ENCODE measurements at places on chromosomes 13 and 19. TPM values are rescaled to one million over a fixed set of nuclear protein-coding genes. Genes with fewer than 3 reads are reported as not detected.
A peak's percentile ranks its signal among the peaks of the same experiment; 100 is the strongest.

DNA sequence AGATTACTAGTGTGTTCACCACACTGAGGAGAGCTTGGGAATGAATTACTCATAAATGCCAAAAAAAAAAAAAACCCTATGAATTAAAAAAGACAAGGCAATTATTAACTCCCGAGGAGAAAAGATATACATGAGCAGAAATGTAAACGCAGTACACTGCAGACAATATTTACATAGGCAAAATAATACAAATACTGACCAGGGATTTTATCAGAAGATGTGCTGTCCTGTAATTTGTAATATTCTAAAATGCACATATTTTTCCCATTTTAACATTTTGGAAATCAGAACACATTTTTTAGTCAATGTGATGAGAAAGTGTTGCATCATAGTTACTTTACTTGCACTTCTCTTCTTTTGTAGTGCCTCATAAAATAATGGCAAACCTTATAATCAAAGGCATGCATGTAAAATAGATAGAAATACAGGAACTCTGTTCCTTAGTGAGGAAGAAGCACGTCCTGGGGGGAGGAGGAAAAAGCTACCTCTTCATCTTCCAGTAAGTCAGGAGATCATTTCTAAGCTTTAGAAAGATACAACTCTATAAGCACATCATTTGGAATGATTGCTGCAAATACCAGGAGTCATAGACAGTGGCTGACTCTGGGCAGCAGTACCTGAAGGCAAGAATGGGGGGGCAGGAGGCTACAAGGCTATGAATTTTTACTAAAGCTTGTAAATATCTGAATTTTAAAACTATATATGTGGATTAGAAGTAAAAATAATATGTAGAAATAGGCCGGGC lies 46.3 kb upstream of the KATNAL1 start:
- H3K27ac ChIP-seq = peak overlapping the region; percentile 48
- no peaks in the 10 kb centered on the region for H3K27me3 ChIP-seq
- H3K4me1 ChIP-seq = peaks cover 31% of the 10 kb centered on the region
- no peak overlapping the region for H3K4me3 ChIP-seq
- peaks cover 24% of the 10 kb centered on the region for H3K36me3 ChIP-seq

DNA sequence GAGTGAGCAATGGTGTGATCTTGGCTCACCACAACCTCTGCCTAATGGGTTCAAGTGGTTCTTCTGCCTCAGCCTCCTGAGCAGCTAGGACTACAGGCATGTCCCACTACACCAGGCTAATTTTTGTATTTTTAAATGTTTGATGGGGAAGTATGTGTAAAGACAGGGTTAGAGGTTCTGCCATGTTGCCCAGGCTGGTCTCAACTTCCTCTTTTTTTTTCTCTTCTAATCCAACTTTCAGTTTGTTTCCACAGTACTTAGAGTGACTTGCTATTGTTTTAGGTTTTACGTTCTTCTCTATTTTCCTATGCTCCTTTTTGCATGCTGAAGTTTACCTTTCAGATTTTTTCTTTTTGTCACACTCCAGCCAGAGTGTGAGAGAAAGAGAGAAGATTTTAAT lies 1433.0 kb downstream of the UQCRFS1 start:
- DNase-seq = no peak
- no peak overlapping the region for H3K4me3 ChIP-seq
- no peaks in the 10 kb centered on the region for H3K4me1 ChIP-seq
- H3K27me3 ChIP-seq = no peaks in the 10 kb centered on the region
- no peak overlapping the region for H3K27ac ChIP-seq

- H3K36me3 ChIP-seq = no peaks in the 10 kb centered on the region
- H3K4me1 ChIP-seq = peaks cover 5% of the 10 kb centered on the region
- no peaks in the 10 kb centered on the region for H3K27me3 ChIP-seq
- H3K4me3 ChIP-seq = no peak overlapping the region
Measured at GRCh38 chr19:28521614-28522544, 691.1 kb downstream of the UQCRFS1 start.

- DNase-seq = no peak
- no peak overlapping the region for H3K4me3 ChIP-seq
- peaks cover 8% of the 10 kb centered on the region for H3K27me3 ChIP-seq
- no peaks in the 10 kb centered on the region for H3K36me3 ChIP-seq
- H3K27ac ChIP-seq = no peak overlapping the region
Measured at GRCh38 chr13:21684576-21684975, 13.7 kb downstream of the FGF9 start.

DNA sequence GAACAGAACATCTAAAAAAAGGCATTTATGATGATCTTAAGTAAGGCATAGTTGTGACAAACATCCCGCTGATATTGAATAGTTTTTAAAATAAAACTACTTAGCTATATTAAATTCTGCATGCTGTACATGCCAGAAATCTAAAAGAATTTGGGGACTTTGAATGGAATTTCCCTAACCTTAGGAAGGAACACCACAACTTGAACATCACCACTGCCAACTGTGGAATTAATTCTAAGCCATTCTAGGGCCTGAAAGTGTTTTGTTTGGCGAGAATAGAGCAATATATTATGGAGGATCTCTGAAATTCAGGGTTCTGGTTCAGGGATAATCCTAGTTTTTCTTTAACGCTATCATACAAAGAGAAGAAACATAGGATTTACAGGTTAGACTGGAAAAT lies 17.8 kb upstream of the LATS2 start:
- H3K27ac ChIP-seq = no peak overlapping the region
- H3K27me3 ChIP-seq = peaks cover 4% of the 10 kb centered on the region
- H3K36me3 ChIP-seq = no peaks in the 10 kb centered on the region
- peaks cover 2% of the 10 kb centered on the region for H3K4me1 ChIP-seq
- H3K4me3 ChIP-seq = no peak overlapping the region

- peaks cover 4% of the 10 kb centered on the region for H3K4me1 ChIP-seq
- no peak overlapping the region for H3K4me3 ChIP-seq
- no peaks in the 10 kb centered on the region for H3K27me3 ChIP-seq
- H3K27ac ChIP-seq = no peak overlapping the region
Measured at GRCh38 chr13:45411631-45412030, 6.5 kb downstream of the SLC25A30 start.

- H3K4me1 ChIP-seq = peaks cover 16% of the 10 kb centered on the region
- peak within 1 kb of the TSS; percentile 100 for H3K4me3 ChIP-seq
- no peaks in the 10 kb centered on the region for H3K27me3 ChIP-seq
- DNase-seq = peak; percentile 95
- no peaks in the 10 kb centered on the region for H3K36me3 ChIP-seq
- H3K27ac ChIP-seq = peak within 1 kb of the TSS; percentile 88
Measured at GRCh38 chr13:41310963-41311405, at the start of gene NAA16. NAA16 (plus strand) TSS chr13:41311267; CDS start chr13:41311529, 262 bp downstream.

GRCh38 chr19:47819858-47820257 lies 1.9 kb upstream of the CRX start:
- DNase-seq = no peak
- no peak overlapping the region for H3K4me3 ChIP-seq

- no peak overlapping the region for H3K4me3 ChIP-seq
- H3K27me3 ChIP-seq = no peaks in the 10 kb centered on the region
- no peak for DNase-seq
- H3K27ac ChIP-seq = no peak overlapping the region
- H3K4me1 ChIP-seq = no peaks in the 10 kb centered on the region
- no peaks in the 10 kb centered on the region for H3K36me3 ChIP-seq
Measured at GRCh38 chr13:36000028-36000427, 131.2 kb downstream of the DCLK1 start.

GRCh38 chr19:51296336-51297093 lies 14.9 kb upstream of the IGLON5 start:
- H3K4me3 ChIP-seq = no peak overlapping the region
- no peaks in the 10 kb centered on the region for H3K36me3 ChIP-seq
- H3K27me3 ChIP-seq = no peaks in the 10 kb centered on the region
- no peaks in the 10 kb centered on the region for H3K4me1 ChIP-seq
- no peak overlapping the region for H3K27ac ChIP-seq
- no peak for DNase-seq

- H3K4me3 ChIP-seq = no peak overlapping the region
- no peak for DNase-seq
Measured at GRCh38 chr13:106815545-106815944, 247.6 kb upstream of the ARGLU1 start.

DNA sequence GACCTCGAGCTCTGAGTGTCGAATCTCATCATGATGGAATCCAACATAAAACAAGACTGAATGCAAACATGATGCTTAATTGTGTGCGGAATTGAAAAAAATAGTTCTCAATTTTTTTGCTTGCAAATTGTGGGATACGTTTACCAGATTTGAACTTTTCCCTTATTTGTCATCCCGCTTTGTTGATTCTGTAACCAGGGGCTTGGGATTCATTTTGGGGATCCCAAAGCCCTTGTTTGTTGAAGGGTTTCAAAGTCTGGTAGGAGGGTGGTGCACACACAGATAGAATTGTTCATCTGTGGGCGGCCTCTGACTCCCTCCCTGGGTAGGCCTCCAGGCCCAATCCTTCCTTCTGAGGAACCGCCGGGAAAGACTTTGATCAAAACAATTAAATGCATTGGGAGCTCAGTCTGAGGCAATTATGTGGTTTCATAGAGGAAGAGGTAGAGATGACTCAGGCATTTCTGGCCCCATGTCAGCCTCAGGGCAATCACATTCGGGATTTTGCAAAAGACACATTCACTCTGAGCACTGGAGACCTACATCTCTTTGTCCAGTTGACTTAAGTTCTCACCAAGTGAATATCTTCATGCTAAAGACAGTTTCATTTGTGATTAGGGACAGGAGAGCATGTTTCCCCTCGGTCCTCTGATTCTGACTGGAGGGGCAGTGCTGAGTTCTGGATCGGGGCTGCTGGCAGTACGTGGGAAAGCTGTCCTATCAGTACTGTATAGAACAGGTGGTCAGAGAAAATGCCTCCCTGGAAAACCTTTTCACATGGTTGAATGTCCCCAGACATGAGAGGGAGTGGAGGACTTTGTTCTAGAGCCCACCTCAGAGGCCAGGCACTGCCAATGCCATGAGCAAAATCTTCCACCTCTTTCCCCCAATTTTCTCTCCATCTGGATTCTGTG lies 27.8 kb upstream of the IGFL4 start:
- H3K27me3 ChIP-seq = no peaks in the 10 kb centered on the region
- no peaks in the 10 kb centered on the region for H3K4me1 ChIP-seq
- H3K4me3 ChIP-seq = no peak overlapping the region
- no peak overlapping the region for H3K27ac ChIP-seq
- DNase-seq = no peak

- DNase-seq = no peak
- H3K27me3 ChIP-seq = peaks cover 5% of the 10 kb centered on the region
- H3K4me3 ChIP-seq = no peak overlapping the region
Measured at GRCh38 chr19:3595521-3596061, 10.3 kb downstream of the GIPC3 start.

The FSD1 gene
- total RNA-seq = 4.3 TPM

The BTBD2 gene
- total RNA-seq = 18.0 TPM

The GAMT gene
- total RNA-seq = 27.7 TPM

The IER2 gene
- total RNA-seq = 28.3 TPM

The MBD3L3 gene
- total RNA-seq = 0.24 TPM

The KIR3DL2 gene
- not detected for total RNA-seq
